Common myeloid progenitor, CD34-positive (primary cell): ENCODE measurements at places on chromosomes 2 and 18.

DNA sequence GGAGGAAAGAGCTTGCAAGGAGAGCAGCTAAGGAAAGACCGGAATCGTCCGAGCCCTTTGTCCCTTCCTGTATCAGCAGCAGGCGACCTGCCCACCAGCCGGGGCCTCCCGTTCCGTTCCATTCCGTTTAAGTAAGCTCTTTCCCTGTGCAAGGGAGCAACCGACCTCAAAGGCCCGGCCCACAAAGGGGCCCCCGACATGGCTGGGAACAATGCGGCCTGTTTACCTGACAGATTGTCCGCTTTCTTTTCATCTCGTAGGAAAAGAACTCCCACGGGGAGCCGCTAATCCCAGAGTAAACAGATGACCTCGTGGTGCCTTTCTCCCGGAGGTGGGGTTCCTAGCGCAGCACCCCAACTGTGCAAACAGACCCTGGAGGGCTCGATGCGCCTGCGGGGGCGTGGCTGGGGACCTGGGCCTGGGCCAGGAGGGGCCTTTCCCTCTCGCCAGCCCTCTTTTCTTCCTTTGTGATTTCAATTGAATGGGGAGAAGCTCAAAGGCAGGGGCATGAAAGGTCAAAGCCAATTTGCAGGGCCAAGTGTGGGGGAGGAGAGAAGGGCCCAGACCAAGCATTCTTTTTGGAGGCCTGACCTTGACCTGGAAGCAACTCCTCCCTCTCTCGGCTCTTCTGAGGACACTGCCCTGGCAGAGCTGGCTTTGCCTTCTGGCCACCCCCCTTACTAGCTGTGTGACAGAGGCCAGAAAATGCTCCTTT lies 120.2 kb downstream of the INHBB start:
- DNase-seq: no peak

DNA sequence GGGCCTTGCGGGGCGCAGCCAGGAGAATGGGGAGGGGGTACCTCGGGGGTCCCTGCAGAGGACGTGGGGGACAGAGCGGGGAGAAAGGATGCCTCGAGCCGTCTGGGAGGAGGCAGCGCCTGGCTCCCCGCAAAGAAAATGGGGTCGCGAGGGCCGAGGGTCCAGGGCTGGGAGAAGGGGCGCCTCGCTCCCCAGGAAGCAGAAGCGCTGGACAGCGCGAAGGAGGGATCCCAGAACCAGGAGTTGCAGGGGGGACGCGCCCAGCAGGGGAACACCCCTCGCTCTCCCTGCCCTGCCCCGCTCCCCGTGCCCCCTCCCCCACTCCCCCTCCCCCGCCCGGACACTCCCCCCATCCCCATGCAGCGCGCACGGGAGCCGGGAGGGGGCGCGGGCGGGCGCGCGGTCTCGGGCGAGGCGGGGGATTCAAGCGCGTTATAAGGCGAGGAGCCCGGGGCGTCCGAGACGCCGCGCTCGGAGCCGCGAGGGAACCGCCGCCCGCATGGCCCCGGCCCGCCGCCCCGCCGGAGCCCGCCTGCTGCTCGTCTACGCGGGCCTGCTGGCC lies at the start of gene ERFE:
ERFE (plus strand) TSS at position 462 of the 562 bp plus-strand sequence; CDS start at position 500, 38 bp downstream.
- DNase-seq: peak; percentile 32

- DNase-seq: no peak
These were observed 326.9 kb upstream of the UBE2E3 start for GRCh38 chr2:180653481-180653880.

- DNase-seq: no peak
These were observed 120.9 kb downstream of the RNF152 start for GRCh38 chr18:61771861-61772260.

DNA sequence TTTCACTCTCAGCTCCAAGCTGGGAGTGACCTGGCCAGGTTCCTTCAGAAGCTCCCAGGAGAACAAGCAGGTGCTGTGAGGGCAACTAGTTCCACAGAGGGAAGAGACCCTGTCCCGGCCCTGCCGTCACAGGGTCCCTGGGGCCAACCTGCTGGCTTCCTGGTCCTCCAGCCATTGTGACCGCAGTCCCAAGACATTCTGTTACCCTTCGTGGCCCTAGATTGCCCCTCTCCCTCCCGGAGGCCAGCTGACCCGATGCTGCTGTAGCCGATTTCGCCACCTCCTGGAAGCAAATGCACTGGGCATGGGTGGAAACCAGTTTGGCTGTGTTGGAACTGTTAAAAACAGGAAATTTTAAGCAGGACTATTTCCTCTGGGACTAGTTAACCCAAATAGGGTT lies 55.4 kb downstream of the EPAS1 start:
- no peak for DNase-seq

DNA sequence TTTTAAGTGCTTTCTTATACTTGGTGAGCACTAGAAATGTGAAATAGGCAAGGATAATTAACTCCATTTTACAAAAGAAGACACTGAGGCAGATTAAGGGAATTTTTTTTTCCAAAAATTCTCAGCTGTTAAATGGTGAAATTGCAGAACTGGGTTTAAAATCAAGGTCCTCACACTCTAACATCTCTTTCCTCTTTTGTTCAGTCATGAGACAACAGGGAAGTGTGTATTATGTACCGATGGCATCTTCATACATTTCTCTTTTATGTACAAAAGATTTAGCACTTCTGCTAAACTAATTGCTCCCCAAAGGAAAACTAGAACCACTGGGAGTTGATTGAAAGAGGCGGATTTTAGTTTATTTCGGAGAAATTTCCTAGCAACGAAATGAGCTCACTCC lies 203.0 kb downstream of the SETBP1 start:
- no peak for DNase-seq

DNA sequence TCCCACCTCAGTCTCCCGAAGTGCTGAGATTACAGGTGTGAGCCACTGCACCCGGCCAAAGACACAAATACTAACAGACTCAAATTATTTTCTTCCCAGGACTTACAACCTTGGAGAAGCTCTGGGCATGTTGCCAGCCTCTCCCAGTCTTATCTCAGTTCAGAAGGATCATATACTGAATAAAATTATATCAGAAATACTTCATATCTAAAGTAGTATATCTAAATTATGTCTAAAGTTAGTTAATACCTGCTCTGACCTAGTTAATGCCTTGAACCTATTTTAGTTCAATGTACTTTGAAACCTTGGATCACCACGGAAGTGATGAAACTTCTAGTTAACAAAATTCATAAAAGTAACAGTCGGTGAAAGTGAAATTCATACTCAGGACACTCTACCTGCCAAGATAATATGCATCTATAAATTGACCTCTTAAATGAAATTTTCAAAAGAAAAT lies 34.4 kb upstream of the CYBRD1 start:
- no peak for DNase-seq

- no peak for DNase-seq
These were observed 54.3 kb upstream of the TSPYL6 start for GRCh38 chr2:54310311-54310710.

GRCh38 chr2:239370403-239370802 lies 30.4 kb downstream of the HDAC4 start:
- DNase-seq: no peak

- no peak for DNase-seq
These were observed 447.0 kb upstream of the ID2 start for GRCh38 chr2:8234757-8235374.

DNA sequence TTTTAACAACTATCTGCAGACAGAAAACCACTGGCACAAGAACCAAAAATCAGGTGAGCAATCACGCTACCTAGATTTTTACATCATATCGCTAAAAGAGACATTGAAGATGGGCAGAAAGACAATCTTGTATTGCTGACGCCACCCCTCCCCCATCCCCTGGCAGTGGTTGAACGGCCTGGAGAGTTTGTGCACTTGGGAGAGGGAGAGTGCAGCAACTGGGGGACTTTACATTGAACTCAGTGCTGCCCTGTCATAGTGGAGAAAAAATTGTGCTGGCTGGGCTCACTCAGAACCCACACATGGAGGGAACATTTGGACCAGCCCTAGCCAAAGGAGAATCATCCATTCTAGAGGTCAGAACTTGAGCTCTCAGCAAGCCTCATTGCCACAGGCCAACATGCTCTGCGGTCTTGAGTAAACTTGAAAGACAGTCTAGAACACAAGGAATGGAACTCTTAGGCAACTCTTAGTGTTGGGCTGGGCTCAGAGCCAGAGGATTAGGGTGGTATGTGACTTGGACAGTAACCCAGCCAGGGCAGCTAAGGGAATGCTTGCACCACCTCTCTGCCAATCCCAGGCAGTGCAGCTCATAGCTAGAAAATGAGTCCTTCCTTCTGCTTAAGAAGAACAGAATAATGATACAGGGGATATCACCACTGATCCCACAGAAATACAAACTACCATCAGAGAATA lies 220.0 kb upstream of the CYP26B1 start:
- DNase-seq: no peak

GRCh38 chr2:189014449-189015138 lies 40.4 kb downstream of the COL3A1 start:
- DNase-seq: no peak

DNA sequence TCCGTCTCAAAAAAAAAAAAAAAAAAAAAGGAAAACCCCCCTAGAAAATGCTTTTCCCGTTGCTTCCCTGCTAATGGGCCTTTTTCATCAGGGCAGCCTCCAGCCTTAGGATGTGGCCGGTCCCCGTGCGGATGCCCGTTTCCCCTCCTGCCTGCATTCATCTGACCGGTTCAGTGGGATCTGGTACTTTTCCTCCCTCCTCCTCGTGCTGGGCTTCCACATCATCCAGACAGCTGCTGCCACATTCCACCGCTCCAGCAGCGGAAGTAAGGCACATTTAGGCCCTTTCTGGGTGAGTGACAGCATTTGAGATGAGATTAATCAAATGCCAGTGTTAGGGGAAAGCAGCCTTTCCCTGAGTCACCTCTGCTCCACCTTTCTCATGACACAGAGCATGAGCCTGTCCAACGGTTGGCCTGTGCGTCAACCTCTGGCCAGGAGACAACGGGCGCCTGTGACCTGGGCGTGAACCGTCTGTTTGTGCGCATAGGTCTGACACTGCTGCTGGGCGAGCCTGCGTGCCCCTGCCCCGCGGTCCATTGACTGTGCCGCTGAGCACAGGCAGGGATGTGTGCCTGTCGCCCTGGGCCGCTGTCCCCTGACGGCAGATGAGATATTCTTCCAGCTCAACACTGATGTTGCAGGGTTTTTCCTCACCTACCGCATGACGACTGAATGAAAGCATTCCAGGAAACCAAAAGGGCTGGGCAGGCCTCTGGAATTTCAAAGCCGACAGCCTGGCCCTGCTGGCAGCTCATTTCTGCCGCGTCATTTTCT lies 174.0 kb downstream of the TGIF1 start:
- peak; percentile 67 for DNase-seq

- DNase-seq: no peak
These were observed 58.8 kb downstream of the MAP4K4 start for GRCh38 chr2:101756266-101756665.

DNA sequence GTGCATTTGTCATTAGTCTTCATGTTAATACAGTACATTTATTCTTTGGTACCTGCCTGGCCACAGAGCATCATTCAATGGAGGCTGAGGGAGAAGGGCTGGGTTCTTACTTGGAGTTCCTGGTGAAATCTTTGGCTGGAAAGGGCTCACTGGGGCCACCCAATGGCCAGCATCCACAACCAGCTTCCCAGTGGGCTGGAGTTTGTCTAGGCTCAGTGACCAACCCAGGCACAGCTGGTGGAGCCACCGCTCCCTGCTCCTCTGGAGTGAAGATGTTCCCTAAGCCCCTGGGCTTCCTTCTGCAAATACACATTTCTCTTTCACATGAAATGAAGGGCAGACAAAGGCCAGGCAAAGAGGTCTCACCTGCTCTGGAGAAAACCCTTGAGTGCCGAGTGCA lies 34.4 kb downstream of the EHD3 start:
- no peak for DNase-seq

GRCh38 chr2:159071190-159071915 lies 102.9 kb downstream of the TANC1 start:
- no peak for DNase-seq

DNA sequence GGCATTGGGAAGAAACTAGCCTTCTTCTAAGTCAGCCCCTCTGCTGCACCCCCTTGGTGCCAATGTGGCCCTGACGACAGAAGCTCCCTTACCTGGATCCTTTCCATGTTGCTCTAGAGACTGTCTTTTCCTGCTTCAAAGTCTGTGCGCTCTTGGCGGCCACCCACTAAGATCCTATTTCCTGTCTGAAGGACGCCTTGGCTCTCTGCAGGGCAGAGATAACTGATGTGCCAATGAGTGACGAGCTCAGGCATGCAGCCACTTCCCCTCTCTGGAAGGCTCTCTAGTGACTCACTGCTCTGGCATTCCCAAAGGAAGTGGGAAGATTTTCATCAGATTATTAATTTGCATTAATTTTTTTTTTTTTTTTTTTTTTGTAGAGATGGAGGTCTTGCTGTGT lies 273.5 kb downstream of the CDH20 start:
- peak; percentile 51 for DNase-seq

GRCh38 chr2:42339191-42339912 lies 21.7 kb downstream of the COX7A2L start:
- peak; percentile 39 for DNase-seq

GRCh38 chr2:54420524-54421172 lies 35.5 kb upstream of the SPTBN1 start:
- no peak for DNase-seq

GRCh38 chr18:46939337-46939963 lies 22.0 kb downstream of the KATNAL2 start:
- DNase-seq: no peak

DNA sequence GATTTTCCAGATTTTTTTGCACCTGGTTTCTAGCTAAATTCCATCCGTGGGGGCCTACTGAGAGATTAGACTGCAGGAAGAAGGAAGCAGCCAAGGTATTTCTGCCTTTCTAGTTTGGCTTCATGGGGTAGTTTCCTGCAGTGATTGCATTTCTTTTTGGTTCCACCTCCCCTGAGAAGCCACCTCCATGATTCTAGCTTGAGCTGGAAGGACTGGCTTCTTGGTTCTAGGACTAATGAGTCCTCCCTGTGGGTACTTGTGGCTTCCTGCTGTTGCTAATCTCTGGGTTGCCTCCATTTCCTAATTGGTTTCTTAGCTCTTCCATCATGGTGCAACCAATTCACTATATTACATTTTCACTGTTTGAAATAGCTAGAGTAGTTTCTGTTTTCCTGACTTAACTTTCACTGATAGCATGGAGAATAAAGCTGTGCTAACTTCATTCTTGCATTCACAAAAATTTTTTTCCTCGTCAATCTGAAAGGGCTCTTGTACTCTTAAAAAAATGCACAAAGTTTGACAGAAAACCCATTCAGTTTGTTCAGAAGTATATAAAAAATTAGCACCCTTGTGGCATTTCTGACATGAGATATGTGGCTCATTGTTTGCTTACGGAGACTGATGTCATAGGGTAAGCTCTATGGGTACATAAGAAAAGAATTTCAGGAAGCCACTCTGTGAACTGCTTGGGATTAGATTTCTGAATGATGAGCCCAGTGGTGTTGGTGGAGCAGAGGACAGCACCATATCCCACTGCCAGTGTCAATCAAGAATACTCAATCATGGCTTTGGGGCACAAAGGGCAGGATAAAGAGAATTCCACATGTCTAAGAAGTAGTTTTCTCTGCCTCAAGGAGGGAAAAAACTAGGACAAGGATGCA lies 242.8 kb upstream of the RBMS1 start:
- DNase-seq: no peak

- peak; percentile 9 for DNase-seq
These were observed 29.5 kb upstream of the DPP4 start for GRCh38 chr2:162103443-162104009.

- peak; percentile 21 for DNase-seq
These were observed 132.7 kb upstream of the XPO1 start for GRCh38 chr2:61670591-61671501.
